ENCODE measurements at places on chromosomes 16 and 17.
A peak's percentile ranks its signal among the peaks of the same experiment; 100 is the strongest.

DNA sequence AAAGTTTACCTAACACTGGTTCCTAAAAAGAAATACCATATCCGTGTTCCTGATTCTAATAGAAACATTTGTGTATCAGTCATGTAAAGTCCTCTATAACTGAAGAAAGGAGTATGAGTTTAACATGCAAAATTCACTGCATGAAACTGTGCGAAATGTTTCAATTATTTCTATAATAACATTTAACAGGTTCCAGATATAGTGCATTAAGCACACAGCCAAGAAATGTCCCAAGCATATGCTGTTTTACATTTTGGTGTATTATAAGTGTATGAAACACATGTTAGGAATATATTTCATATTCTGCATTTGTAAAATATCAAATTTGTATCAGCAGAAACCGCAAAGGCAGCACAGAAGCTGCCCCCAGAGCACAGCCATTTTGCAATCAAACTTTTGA is 764.9 kb downstream of the KCNJ2 start:
- DNase-seq: no peak

- DNase-seq: no peak
These were observed at the start of gene KRT15 for GRCh38 chr17:41518789-41519449. KRT15 (minus strand) TSS chr17:41518890; CDS start chr17:41518827, 63 bp downstream.

DNA sequence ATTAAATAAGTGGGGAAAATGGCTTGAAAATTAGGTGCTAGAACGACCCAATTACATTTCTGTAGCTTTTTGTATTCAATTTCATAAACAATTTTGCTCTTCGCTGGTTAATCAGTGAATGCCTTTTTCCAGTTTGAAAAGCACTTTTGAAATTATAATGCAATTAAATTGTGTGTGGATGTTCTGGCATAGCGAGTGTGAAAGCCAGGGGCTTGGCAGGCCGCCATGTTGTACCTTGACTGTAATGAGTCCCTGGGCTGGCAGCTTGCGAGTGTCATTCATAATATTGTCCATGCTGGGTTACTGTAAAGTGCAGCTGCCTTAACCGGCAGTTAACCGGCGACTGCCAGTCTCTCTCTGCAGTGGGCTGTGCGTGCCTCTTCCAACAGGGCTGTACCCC is 177.8 kb downstream of the CCDC182 start:
- no peak for DNase-seq

DNA sequence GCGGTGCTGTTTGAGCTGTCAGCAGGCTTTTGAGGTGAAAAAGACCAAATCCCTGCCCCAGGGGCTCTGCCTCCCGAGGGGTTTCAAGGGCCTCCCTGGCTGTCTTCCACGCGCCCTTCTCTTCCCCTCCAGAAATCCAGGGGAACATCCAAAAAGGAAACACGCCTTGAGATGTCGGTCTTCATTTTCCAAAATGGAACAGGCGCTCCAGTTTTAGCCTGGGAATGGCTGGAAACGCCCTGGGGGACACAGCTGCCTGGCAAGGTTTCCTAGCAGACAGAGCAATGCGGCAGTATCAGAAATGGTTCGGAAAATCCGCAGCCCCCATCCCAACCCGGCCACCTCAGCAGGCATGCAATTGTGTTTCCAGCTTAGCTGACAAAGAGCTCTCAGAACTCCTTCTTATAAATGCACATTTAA is 16.6 kb upstream of the LITAF start:
- DNase-seq: no peak

GRCh38 chr16:89853306-89853993 is 19.9 kb upstream of the TCF25 start:
- DNase-seq: no peak

GRCh38 chr16:50644729-50645128 is 36.4 kb downstream of the SNX20 start:
- DNase-seq: no peak

GRCh38 chr17:49748791-49749190 is 15.1 kb downstream of the FAM117A start:
- peak; percentile 16 for DNase-seq

DNA sequence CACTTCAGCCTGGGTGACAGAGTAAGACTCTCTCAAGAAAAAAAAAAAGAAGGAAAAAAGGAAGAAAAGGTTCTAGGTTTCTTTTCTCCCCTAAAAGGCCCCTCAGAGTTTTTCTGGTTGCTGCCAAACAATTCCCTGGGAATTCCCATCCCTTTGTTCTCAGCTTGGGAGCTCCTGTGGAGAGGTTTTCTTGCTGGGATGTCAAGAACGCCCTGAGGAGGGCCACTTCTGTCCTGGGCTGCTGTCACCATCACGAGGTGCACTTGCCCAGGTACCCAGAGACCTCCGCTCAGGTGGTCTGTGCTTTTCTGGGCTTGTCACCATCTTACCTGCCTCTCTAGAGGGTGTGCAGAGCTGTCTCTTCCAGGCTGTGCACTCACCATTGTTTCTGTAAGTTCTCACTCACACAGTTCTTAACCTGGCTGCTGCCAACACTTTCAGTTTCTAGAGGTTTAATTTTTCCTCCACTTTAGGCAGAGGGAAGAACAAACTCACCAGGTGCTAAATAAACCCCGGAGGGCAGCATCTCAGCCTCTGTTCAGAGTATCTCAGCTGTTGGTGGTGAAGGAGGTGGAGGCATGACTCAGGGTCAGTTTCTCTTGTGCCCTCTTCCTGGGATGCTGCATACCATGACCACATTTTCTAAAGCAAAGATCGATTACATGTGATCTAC is 2.4 kb upstream of the COX6A2 start:
- no peak for DNase-seq

GRCh38 chr17:40509626-40510327 is 8.4 kb upstream of the TNS4 start:
- no peak for DNase-seq

DNA sequence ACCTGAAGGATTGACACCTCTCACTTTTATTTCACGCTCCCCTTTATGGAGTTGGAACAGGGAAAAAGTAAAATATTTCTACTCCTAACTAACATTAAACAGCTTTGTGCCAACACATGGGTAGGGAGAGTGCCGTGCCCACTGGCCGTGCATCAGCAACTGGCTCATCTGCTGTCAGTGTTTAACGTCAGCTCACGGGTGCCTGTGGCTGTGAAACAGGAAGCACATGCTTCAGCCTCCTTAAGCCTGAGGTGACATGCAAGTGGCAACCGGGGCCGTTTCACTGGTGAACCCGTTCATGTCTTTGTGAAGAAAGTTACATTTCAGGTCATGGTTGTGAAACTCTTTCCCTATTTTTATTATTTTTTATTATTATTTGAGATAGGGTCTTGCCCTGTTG is 3.2 kb downstream of the SPG7 start:
- DNase-seq: no peak

GRCh38 chr17:44071772-44072171 is 1.2 kb downstream of the G6PC3 start:
- no peak for DNase-seq

DNA sequence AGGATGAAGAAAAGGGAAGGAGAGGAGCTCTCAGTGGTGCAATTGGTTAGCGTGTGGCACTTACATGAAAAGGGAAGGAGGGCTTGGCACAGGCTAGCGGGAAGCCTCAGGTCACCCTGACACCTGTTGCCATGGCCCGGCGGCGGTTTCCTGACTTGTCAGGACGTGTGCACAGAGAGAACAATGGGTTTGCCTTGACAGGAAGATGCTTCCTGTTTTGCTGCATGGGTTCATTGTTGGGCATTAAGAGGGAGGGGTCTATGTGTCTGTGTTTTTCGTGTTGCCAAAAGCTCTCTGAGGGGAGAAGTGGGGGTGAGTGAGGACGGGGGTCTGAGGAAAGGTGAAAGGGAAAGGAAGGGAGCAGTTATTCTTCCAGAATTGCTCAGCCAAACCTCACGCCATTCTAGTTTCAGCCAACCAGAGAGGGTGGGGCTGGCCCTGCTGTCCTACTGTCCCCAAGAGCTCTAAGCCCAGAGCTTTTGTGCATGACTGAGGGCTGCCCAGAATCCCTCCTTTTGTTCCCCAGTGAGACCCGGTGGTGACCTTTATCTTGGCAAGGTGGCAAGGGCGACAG is 17.1 kb upstream of the CCR7 start:
- DNase-seq: no peak

DNA sequence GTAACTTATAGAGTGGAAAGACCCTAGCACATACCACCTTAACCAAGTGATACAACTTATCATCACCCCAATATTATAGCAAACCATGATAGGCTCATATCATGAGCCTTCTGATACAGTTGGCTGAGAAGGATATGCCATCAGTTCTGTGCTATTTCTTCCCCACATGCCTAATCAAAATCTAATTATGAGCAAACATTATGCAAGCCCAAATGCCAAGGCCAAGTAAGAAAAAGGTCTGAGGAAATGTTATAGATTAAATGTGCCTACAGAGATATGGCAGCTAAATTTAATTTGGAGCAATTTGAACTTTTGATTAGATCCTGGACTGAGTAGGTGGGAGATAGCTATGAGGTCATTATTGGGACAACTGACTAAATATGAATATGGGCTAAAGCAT is 225.9 kb upstream of the PMFBP1 start:
- no peak for DNase-seq

DNA sequence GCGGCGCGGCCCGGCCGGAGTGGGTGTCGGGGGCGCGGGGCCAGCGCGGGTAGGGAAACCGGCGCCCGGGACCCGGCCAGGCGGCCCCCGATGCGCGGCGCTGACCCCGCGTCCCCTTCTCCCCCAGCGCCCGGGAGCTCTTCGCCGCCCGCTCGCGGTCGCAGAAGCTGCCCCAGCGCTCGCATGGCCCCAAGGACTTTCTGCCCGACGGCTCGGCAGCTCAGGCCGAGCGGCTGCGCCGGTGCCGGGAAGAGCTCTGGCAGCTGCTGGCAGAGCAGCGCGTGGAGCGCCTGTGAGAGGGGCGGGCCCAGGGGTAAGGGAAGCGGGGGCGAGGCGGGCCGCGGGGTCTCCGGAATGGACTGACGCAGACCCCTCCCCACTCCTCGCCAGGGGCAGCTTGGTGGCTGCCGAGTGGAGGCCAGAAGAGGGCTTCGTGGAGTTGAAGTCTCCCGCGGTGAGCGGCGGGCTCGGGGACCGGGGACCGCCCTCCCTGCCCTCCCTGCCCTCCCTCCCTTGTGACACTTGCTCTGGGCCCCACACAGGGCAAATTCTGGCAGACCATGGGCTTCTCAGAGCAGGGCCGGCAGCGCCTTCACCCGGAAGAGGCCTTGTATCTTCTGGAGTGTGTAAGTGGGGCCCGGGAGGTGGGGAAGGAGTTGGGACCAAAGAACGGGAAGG is 430 bp downstream of the TSEN54 start:
- no peak for DNase-seq

- DNase-seq: no peak
These were observed 53.5 kb downstream of the PARN start for GRCh38 chr16:14576532-14576931.

- DNase-seq: no peak
These were observed 11.1 kb upstream of the TFAP4 start for GRCh38 chr16:4283939-4284338.

DNA sequence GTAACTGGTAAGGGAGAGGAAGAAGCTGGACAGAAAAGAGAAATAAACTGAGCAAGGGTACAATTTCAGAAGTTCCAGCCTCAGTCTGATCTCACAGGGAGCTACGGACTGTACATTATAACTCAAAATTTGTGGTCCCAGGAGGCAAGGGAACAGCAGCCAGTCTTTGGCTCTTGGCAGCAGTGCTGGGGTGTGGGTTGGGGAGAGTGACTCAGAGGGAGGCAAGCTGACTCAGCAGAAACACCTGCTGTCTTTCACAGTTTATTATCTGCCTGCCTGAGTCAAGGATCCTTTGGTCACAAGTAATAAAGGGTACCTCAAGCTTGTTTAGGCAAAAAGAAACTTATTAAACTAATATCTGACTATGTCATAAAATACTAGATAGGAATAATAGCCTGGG is 73.5 kb upstream of the KIF2B start:
- no peak for DNase-seq

GRCh38 chr17:49292901-49293300 is 62.3 kb upstream of the PHOSPHO1 start:
- DNase-seq: no peak

GRCh38 chr16:14304891-14305460 is 233.9 kb downstream of the MRTFB start:
- no peak for DNase-seq

GRCh38 chr17:17304521-17304985 is 1.4 kb downstream of the NT5M start:
- peak; percentile 17 for DNase-seq

DNA sequence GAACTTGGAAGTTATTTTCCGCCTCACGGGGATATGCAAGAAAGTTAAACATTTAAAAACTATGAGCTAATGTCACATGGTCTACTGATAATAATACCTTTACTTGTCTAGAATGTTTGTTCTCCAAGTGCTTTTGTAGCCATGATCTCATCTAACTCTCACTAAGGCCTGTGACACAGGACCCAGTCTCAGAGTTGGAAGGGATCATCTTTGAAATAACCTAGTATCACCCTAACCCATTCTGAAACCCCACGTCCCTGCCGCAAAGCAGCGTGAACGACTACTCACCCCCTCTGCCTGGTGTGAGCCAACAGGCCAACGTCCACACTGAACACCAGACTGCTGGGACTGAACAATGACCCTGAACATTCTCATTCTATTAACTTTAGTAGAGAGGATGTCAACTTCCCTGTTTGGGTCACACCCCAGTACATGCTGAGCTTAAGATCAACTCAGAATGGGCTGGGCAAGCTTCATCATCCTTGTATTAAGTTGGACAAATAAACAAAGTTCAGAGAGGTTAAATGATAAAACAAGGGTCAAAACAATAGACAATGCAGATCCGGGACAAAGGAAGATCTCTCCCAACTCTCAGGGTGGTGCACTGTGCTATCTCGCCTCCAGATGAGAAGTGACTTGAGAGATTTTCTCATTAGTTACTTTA is 54.8 kb upstream of the BCAR1 start:
- no peak for DNase-seq

DNA sequence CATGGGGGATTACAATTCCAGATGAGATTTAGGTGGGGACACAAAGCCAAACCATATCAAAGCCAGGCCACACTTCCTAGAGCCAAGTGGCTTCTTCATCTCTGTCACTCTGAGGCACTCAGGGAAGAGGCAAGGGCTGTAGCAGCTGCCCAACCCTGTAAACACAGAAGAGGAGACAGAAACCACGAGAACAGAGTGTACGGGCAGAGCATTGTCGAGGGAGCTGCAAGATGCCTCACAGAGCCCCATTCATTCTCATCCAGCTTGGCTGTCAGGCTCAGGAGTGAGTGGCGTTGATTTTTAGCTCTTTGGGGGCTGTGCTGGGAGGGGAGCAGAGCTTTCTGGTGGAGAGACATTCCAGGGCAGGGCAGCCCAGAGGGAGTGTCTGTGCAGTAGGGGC is 117.2 kb upstream of the SALL1 start:
- no peak for DNase-seq

DNA sequence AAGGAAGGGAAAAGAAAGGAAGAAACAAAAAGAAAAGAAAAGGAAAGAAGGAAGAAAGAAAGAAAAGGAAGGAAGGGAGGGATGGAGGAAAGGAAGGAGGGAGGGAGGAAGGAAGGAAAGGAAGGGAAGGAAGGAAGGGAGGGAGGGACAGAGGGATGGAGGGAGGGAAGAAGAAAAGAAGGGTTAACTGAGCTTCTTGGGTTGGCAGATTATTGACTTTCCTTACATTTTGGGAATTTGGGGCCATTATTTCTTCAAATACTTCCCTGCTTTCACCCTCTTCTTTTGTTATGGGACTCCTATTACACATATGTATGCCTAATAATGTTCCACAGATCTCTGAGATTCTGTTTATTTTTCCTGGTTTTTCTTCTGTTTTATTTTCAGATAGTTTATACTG is 285.6 kb downstream of the KCNJ2 start:
- DNase-seq: no peak

GRCh38 chr17:8041249-8041928 is 2.5 kb downstream of the ALOX15B start:
- DNase-seq: peak; percentile 23

GRCh38 chr17:5584383-5585286 is at the start of gene NLRP1:
NLRP1 (minus strand) TSS chr17:5584509; CDS start chr17:5583957, 552 bp downstream.
- peak; percentile 93 for DNase-seq

GRCh38 chr16:25084797-25085196 is 26.7 kb upstream of the LCMT1 start:
- DNase-seq: no peak
